NCI-H524 treated with DMSO at 0.1 percent for 48 hours (cell line): ENCODE measurements at places on chromosomes 3 and 15.

DNA sequence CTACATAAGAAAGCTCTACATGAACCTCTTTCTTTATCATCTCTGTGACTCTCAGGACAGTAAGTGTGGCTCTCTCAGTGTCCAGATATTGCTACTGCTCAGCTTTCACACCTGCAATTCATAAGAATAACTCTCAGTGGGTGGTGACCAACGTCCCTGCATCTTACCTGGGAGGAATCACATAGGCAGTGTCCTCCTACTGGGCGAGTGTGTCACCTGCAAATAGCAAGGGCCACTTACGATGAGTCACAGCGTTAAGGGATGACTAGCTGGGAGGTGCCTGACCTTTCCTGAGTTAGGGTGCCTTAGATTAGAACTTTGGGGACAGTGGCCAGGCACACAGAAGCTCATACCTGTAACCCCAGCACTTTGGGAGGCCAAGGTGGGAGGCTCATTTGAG, 90.8 kb upstream of the C3orf80 start:
- DNase-seq = no peak

DNA sequence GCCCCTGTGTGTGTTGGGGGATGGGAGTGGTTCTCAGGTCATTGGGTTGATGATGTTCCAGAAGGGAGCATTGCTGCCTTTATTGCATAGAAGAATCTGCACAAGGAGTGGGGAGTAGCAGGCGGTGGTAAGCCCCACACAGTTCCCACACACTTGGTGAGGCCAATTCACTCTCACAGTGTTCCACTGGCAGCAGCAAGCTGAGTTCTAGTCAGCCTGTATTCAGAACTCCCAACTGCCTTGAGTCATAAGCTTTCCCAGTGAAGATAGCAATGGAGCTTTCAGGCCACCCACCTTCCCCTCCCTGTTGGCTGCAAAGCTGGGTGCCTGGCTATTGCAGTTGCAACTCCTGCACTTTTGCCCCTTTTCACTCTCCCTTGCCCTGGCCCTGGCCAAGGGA, 181.1 kb upstream of the RBMS3 start:
- no peak for DNase-seq

- DNase-seq = no peak
Measured at GRCh38 chr3:107213044-107213669, 164.1 kb upstream of the CCDC54 start.

- no peak for DNase-seq
Measured at GRCh38 chr3:25856902-25857518, 67.1 kb downstream of the OXSM start.

GRCh38 chr3:116053017-116053416, 392.3 kb downstream of the LSAMP start:
- no peak for DNase-seq

- DNase-seq = no peak
Measured at GRCh38 chr3:21599890-21600289, 151.1 kb downstream of the ZNF385D start.

GRCh38 chr3:25689226-25689625, 24.5 kb upstream of the TOP2B start:
- no peak for DNase-seq

DNA sequence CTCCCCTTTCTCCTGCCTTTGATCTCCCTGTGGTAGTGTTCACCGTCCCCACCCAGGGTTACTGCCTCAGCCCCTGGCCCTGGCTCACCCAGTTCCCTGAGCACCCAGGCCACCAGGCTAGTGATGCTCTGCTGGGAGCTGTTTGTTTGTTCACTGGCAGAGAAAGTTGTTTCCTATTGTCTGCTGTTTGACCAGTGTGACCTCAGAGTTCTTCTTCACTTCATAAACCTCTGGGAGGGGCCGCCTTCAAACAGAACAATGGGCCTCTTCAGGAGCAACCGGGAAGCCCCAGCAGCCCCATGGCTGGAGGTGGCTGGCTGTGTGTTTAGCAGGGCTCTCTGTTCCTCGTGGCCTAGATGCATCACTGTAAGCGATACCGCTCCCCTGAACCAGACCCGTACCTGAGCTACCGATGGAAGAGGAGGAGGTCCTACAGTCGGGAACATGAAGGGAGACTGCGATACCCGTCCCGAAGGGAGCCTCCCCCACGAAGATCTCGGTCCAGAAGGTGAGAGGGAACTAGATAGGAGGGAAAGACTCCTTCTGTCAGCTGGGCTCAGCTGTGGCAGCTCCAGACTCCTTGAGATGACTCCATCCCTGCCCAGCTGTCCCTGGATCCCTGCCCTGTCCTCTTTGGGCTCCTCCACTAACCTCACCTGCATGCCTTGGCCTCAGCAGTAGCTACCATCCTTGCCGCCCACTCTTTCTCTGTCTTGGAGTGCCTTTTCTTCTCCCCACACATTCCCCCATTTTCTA, 3.4 kb downstream of the CLK3 start:
- no peak for DNase-seq

GRCh38 chr3:104632521-104632920, 734.2 kb upstream of the ALCAM start:
- no peak for DNase-seq

GRCh38 chr15:66832664-66833063, 130.6 kb downstream of the SMAD6 start:
- DNase-seq = no peak

GRCh38 chr3:59210260-59210659, 160.4 kb upstream of the CFAP20DC start:
- DNase-seq = no peak

DNA sequence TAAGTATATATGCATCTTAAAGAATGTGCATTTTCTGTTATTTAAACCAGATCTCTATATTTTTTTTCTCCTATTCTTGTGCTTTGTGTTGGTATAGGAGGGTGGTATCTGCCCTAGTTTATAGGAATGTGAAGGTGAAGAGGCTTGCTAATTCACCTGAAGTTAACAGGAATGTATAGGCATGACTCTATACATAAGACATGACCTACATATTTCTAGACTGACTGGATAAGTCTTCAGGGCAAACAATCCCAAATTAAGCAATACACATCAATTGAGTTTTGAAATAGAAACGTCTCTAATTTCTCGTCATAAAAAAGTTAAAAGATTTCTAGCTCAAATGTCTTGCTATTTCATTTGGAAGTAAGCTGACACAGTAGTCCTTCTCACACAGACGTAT, 410.0 kb downstream of the DIPK2A start:
- no peak for DNase-seq

DNA sequence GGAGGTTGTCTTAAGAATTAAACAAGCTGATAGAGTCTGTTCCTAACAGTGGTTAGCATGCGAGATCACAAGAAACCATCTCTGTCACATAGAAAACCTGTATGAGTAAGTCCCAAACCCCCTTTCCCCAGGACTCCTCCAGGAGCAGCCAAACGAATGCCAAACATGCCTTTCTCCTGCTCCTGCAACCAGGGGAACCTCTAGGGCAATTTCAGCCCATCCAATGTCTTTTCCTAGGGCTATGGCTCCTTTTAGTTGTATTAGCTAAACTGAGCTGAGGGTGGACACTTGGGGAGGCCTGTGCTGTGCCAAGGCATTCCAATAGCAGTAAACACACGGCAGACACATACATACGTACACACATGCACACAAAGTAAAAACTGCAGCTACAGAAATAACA, 36.5 kb upstream of the TIMP4 start:
- DNase-seq = no peak

DNA sequence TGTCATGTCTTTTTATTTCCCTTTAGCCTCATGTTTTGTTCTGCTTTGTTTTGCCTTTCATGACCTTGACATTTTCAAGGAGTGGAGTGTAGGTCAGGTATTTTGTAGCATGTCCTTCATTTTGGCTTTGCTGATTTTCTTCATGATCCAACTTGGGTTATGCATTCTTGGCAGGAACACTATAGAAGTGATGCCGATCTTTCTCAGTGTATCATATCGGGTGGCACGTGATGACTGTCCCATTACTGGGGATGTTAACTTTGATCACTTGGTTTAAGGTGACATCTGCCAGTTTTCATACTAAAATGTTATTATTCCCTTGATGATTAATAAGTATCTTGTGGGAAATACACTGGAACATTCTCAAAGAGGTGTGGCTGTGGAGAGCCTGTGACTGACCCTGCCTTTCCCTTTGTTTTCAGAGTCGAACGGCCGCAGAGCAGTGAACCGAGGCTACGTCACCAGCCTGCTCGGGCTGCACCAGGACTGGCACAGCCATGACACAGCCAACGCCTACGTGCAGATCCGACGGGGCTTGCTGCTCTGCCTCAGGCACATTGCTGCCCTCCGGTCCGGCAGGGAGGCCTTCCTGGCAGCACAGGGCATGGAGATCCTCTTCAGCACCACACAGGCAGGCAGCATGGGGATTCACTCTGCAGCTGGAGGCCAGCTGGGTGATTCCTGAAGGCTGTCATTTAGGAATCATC, 167.7 kb downstream of the AGBL1 start:
- DNase-seq = no peak

GRCh38 chr3:133295944-133296917, 103.6 kb upstream of the BFSP2 start:
- DNase-seq = no peak

- no peak for DNase-seq
Measured at GRCh38 chr3:169758359-169758994, 6.4 kb downstream of the TERC start.

DNA sequence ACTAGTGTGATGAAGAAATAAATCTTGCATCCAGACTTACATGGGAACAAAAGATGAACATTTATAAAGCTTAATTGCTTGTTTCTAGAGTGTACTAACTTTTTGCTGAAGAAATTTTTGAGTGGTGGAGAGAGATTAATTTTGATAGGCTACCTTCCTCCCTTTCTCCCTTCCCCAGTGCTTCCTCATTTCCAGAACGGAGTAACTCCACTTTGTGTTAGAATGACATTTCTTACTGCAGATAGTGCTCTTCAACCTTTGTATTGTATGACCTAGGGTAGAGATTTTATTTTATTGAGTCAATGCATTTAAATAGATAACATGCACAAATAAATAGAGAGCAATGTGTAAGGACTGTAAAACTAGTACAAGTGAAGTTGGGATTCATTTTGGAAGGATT, 1.9 kb downstream of the ATP1B3 start:
- no peak for DNase-seq

- DNase-seq = peak; percentile 53
Measured at GRCh38 chr3:42056840-42057239, 34.3 kb upstream of the TRAK1 start.

- DNase-seq = no peak
Measured at GRCh38 chr3:39432342-39432741, 25.8 kb downstream of the RPSA start.

- no peak for DNase-seq
Measured at GRCh38 chr3:189446959-189447560, 184.1 kb upstream of the TP63 start.

DNA sequence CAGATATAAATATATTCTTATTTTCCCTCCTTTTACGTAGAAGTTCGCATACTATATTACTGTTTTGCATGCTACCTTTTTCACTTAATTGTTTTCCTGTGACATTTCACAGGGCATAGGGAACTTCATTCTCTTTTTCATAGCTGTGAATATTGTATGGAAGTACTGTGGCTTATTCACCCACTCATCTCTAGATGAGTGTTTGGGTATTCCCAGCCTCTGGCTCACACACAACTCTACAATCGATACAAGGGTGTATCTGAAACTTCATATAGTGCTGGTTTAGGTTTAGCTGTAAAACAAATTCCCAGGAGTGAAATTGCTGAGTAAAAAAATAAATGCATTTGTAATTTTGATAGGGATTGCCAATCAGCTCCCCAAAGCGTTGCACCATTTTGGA, 55.3 kb upstream of the MAGI1 start:
- DNase-seq = no peak

- DNase-seq = no peak
Measured at GRCh38 chr3:52670621-52671521, 14.8 kb downstream of the PBRM1 start.

DNA sequence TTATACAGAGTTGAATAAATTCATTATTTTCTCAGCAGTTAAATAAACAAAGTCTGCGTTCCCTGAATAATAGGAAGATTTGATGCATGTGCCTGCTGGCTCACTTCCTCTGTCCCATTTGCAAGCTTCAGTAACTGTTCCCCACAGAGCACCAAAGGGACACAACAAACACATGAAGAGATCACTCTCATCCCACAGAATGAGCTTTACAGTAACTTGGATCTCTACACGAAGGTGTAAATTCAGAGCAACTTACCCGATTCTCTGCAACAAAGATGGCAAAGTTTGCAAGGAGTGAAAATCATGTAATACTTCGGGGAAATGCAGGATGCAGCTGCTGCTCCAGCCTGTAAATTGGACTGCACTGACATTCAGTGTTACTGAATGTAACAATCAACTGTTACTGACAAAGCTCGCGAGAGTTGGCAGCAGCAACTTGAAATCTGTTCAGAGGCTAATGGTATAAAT, at the start of gene BCHE:
Gene BCHE, minus strand, starts transcription at position 366 of the 468 bp plus-strand sequence. CDS start 6,390 bp downstream, outside the sequence.
- peak; percentile 44 for DNase-seq

- no peak for DNase-seq
Measured at GRCh38 chr15:43204016-43204901, 16.6 kb downstream of the EPB42 start.

DNA sequence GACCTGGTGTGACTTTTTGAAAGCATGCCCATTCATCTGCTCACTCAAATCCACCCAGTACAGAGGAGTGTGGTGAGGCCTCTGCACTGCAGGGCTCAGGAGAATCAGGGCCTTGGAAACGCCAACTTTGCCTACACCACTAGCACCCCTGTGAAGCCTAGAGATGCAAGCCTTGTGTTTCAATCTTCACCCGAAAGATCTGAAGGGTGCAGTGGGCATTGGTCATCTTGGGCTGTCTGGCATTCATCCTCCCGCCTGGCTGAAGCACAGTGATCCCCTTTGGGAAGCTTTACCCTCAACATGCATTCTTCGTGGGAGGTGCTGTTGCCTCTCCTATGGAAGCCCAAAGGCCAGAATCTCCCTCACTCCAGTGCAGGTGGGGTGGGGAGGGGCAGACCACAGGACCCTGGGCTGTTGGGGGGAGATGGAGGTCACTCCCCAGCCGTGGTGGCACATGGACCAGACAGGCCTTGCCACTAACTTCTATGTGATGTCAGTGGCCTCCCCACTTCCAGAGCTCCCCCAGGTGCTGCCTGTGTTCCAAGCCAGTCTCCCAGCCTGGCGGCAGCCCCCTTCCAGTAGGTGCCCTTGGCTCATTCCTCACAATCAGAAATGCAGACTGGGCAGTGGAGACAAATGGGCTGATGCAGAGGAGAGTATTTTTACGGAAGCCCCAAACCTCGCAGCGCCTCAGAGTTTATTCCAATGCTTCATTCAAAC, 92.5 kb downstream of the ADAMTS17 start:
- DNase-seq = no peak
